ENCODE measurements at places on chromosomes 4 and X. TPM values are rescaled to one million over a fixed set of nuclear protein-coding genes. Genes with fewer than 3 reads are reported as not detected.
A peak's percentile ranks its signal among the peaks of the same experiment; 100 is the strongest.

Gene AADAT
- 1.5 TPM for total RNA-seq

DNA sequence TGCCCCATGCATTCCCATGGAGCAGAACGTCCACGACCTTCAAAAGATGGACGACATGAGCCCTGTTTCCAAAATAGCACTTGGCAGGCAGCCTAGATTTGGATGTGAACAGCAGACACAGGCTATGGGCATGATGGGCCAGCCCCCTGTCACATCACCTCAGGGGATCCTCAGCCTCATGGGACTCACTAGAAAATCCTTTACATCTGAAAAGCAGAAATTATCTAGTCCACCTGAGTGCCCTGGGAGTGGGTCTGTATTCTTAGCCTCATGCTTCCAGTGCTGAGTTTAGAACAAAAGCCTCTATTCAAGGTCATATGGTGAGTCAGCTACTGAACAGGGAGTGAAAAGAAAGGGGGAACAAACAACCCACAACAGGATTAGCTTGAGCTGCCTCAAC, 35.8 kb downstream of the GRIA3 start:
- DNase-seq, result peak; percentile 45

- no peak for DNase-seq
Observed at GRCh38 chr4:187128222-187128621, 404.6 kb upstream of the FAT1 start.

DNA sequence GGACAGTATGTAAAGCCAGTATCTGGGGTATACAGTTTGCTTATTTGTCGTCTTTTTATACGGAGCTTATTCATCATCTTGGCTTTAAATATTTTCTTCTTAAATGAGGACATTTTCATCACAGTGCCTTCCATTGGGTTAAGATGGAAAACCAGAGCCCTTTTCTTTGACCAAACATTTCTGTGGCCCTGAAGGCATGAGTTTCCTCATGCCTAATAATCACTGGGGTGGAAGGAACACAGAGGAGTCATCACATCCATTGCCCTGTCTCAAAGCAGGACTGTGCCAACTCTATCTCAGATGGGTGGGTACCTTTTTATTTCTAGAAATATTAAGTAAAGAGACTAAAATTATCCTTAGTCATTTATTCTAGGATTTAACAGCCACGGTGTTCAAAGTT, 40.0 kb downstream of the CHRDL1 start:
- DNase-seq, result no peak

Gene LAMP2
- 75.2 TPM for total RNA-seq

DNA sequence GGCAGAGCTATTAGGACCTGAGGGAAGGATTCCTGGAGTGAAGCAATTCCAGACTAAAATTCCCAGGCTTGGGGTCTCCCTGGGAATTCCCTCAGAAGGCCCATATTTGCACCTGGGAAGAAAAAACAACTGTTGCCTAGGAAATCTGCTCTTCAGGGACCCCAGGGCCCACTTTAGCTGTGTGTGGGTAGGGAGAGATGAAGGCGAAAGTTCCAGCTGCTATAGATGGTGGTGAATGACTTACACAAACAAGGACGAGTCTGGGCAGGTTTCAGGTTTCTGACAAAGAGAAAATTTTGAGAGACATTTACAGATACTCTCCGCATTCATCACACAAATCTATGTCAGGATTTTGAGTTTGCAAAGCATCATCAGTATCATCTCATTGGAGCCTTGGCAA, 126.1 kb downstream of the GPC3 start:
- DNase-seq, result no peak

Gene STK26
- total RNA-seq, result 1.5 TPM

DNA sequence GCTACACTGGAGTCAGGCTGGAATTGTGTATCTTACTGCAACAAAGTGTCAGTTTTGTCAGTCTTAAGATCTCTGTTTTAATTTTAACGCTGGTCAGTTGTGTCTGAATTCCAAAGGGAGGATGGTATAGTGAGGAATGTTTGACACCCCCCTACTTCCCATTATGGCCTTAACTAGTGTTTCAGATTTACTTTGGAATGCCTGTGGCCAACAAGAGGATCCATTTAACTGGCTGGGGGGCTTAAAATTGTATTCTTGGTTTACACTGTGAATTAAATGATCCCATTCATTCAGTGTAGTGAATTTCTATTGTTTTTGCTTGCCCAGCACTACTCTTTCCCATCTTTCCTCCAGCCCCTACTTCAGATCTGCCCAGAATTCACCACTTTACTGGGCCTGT, 75.8 kb upstream of the IQCM start:
- no peak for DNase-seq

DNA sequence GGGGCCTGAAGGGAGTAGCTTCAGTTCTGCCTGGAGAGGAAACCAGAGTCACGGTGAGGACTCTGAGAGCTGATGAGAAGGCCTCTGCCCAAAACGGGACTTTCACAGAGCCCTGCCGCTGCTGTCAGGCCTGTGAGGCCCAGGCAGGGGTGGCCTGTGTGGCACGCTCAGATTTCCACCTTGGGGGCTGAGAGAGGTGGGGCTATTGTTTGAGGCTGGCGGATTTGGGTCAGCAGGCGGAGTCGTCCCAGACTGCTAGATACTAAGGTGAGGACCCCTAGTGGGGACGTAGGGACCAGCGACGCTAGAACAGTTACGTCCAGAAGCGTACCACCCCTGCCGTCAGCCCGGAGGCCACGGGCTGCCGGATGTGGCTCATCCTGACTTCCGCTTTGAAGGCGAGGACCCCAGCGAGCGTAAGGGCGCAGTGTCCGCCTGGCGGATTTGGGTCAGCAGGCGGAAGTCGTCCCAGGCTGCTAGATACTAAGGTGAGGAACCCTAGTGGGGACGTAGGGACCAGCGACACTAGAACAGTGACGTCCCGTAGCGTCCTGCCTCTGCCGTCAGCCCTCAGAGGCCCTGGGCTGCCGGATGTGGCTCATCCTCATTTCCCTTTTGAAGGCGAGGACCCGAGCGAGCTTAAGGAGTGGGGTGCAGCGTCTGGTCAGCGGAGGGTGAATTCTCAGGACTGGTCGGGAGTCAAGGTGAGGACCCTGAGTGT, at the start of gene MAGEB1:
Gene MAGEB1 (plus strand): TSS at position 378 of the 721 bp plus-strand sequence. CDS start 3,348 bp downstream, outside the sequence.
- DNase-seq, result no peak

Gene UTP3
- 17.6 TPM for total RNA-seq

Gene CXCL5
- total RNA-seq, result 0.18 TPM

GRCh38 chr4:153485860-153486259, 19.7 kb downstream of the TMEM131L start:
- DNase-seq, result no peak

Gene SLC26A1
- total RNA-seq, result 0.27 TPM

Gene FRAS1
- total RNA-seq, result 5.2 TPM

Gene TLR2
- 11.5 TPM for total RNA-seq

Gene GPRASP1
- 10.1 TPM for total RNA-seq

All from left cardiac atrium (tissue), 4 donors.